Left colon (tissue), 2 donors: ENCODE measurements at places on chromosomes 11 and 22.

GRCh38 chr22:20395907-20396287 is 1.9 kb downstream of the ZNF74 start:
- no peak for DNase-seq

DNA sequence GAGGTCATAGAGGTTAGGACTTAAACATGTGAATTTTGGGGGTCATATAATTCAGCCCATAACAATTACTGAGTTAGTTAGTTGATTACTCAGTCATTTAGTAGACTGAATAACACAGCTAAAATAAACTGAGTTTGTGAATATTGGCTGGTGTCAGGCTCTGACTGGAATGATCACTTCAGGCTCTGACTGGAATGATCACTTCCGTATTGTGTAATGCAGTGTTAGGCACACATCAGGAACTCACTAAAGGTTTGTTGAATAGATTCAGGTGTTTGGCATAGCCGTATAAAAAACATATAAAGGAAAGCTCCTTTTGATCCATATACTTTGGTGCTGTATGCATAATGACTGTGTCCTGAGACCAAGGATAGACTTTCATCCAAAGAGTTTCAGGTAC is 610.5 kb downstream of the INSC start:
- DNase-seq: no peak

GRCh38 chr11:77106321-77106720 is 3.7 kb downstream of the OMP start:
- peak; percentile 61 for DNase-seq

- DNase-seq: no peak
Observed at GRCh38 chr11:16193897-16194381, 162.4 kb downstream of the SOX6 start.

DNA sequence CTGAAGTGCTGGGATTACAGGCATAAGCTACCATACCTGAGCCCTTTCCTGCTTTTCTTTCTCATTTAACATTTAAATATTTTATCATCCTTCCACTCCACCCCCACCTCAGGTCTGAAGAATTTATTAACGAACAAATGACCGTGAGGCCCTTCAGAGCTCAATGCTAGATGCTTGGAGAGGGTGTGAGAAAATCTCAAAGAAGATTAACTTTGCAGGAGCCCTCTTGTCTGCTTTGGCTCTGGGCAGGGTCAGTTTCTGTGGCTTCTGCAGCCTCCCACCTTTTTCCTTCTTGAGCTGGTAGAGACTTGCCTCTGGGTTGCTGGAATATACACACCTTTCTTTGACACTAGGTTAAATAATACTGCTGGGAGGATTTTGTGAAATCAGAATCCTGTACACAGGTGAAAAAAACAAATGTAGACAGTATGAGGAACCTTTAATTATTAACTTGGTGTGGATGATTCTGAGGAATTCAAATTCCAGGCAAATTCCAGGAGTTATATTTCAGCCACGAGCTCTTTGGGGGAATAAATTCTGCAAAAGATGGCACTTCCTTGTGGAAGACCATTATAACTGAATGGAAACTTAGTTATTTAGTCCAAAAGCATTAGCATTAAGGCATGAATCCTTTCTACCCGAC is 3.4 kb upstream of the ZBTB44 start:
- no peak for DNase-seq

GRCh38 chr11:76250520-76251225 is 44.4 kb upstream of the WNT11 start:
- no peak for DNase-seq

GRCh38 chr11:134349109-134349801 is 17.5 kb downstream of the GLB1L2 start:
- no peak for DNase-seq

DNA sequence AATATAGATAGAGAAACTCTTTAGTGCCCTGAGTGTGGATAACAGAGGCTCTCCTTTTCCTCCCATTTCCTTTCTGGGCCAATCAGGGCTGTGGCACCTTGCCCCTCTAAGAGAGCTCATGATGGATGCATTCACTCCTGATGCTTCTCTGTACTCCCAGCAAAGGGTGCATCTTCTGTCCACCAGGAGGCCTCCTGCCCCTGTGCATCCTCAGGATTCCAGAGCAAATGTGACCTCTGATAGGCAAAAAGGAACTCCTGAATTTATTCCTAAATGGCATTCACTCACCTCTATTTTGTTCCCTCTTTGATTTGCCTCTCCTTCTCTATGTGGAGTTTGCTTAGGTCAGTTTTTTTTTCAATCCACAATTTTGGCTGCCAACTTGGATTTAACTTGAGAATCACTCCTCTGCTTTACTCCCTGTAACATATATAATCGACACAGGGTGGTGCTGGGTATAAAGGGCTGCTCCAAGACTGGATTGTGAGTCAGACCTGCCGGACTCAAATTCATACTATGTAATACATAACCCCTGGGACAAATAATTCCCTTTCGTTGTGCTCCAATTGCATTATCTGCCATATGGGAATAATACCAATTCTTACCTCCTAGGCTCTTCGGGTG is 1.1 kb upstream of the MRGPRX4 start:
- DNase-seq: no peak

DNA sequence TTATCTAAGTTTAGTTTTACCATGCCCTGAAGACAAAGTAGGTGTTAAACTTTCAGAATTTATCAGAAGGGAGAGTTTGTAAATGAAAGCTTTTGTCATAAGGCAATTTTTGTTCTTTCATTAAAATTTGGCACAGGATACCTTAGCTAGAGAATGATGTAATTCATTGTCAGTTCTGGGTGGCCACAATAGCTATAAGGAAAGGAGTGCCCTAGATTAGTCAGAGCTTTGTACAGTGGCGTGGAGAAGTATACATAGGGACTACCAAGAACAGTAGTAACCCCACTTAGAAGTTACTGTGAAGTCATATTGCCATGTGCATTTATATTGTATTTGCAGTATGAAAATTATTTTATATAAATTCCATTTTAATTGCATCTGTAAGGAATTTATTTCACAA is 126.3 kb upstream of the CARD18 start:
- DNase-seq: no peak

DNA sequence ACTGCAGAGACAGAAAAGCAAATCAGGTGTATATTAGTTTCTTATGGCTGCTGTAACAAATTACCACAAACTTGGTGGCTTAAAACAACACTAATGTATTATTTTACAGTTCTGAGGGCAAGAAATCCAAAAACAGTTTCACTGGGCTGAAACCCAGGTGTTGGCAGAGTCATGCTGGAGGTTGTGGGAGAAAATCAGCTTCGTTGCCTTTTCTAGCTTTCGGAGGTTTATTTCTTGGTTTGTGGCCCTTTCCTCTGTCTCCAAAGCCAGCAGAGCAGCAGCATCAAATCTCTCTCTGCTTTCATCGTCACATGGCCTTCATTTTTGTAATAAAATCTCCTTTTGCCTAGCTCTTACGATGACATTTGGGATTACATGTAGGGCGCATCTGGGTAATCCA is 33.0 kb upstream of the OR6M1 start:
- no peak for DNase-seq

DNA sequence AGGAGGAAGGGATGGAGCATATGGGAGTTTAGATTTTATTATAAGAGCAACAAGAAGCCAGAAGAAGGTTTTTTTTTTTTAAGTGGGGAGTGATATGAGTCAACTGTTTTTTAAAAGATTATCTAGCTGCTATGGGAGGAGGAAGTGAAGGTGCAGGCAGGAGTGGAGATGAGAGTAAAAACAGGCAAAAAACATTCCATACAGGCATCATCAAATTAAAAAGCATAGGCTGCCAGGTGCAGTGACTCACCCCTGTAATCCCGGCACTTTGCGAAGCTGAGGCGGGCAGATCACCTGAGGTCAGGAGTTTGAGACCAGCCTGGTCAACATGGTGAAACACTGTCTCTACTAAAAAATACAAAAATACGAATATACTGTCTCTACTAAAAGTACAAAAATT is 368.4 kb upstream of the MTNR1B start:
- no peak for DNase-seq

DNA sequence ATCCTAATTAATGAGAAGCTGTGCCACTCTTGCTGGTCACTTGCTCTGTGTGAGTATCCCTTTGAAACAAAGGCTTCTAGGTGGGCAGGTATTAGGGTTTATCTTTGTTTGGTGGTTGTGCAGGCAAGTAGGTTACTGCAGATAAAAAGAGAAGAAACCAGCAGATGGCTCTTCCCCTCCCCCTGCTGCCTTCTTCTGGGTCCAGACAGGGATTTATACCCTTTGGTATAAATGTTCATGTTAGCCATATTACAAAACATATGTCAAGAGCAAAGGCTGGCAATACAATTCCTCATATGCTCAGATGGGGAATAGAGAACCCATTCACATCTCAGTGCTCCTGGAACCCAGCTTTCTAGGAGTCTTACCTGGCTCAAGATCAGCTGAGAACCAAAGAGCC is 109.9 kb downstream of the NAV2 start:
- DNase-seq: no peak

- no peak for DNase-seq
Observed at GRCh38 chr11:76794371-76795289, 11.5 kb downstream of the TSKU start.

DNA sequence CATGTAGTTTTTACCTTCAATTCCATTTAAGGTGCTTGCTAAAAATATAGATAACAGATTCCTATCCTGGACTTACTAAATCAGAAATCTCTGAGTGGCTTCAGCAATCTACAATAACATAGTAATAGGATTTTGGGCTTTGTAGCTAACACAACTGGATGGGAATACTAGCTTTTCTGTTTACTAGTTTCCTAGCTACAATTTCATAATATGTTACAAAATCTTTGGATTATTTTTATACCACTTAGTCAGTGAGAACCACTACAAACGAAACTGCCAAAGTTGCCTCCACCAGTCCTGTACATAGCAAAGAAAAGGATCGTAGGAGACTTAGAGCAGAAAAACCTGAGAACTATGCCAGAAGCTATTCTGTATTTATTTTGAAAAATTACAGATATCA is 87.7 kb upstream of the ANO3 start:
- DNase-seq: no peak

- no peak for DNase-seq
Observed at GRCh38 chr11:64814712-64815187, 4.4 kb upstream of the MEN1 start.

- DNase-seq: peak; percentile 62
Observed at GRCh38 chr11:62574363-62575071, 826 bp upstream of the EEF1G start.

GRCh38 chr11:76462317-76462716 is 17.5 kb downstream of the EMSY start:
- no peak for DNase-seq

DNA sequence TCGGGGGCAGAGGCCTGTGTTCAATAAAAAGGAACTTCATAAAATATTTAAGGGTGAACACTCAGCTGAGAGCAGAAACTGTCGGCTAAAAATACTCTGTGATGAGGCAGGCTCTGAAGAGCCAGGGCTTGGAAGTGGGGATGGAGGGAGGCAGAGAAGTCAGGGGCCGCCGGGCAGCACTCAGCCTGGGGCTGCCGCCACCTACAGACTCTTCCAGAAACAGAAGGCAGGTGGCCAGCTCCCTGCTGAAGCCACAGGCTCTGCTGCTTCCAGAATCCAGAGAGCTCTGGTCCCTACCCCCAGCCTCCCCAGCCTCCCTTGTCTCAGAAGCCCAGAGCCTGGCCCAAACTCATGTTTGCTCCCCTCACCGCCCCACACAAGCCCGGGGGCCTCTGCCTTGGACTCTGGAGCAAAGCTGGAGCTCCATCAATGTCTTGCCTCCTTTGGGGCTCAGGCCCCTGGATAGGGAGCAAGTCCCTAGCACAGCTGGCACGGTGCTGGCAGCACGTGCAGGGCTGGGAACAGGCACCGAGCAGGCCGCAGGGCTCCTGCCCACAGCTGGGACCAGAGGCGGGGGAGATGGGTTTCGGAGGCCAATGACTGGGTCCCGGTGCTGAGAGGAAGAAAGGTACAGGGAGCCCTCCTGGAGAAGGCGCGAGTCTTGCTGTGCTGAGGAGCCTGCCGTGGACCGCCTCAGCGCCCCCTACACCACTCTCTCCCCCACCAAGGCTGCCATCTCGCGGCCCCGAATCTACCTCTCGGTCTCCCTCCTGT is 8.2 kb downstream of the LRFN4 start:
- no peak for DNase-seq

GRCh38 chr11:113806406-113806805 is 26.8 kb downstream of the CLDN25 start:
- no peak for DNase-seq

- DNase-seq: no peak
Observed at GRCh38 chr22:23530106-23530505, 50.0 kb downstream of the IGLL1 start.

GRCh38 chr11:130099356-130099755 is 29.7 kb downstream of the APLP2 start:
- DNase-seq: no peak

DNA sequence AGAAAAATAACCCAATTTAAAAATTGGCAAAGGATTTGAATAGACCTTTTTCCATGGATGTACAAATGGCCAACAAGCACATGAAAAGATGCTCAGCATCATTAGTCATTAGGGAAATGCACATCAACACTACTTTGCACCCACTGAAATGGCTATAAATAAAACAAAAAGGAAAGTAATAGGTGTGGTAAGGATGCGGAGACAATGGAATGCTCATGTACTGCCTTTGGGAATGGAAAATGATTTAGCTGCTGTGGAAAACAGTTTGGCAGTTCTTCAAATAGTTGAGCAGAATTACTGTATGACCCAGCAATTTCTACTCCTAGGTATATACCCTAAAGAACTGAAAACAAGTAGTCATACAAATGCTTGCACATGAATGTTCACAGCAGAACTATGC is 37.4 kb downstream of the LARGE2 start:
- DNase-seq: no peak

- no peak for DNase-seq
Observed at GRCh38 chr11:20061776-20062175, 98.5 kb downstream of the DBX1 start.

- no peak for DNase-seq
Observed at GRCh38 chr11:116109228-116109627, 605.0 kb upstream of the CADM1 start.

DNA sequence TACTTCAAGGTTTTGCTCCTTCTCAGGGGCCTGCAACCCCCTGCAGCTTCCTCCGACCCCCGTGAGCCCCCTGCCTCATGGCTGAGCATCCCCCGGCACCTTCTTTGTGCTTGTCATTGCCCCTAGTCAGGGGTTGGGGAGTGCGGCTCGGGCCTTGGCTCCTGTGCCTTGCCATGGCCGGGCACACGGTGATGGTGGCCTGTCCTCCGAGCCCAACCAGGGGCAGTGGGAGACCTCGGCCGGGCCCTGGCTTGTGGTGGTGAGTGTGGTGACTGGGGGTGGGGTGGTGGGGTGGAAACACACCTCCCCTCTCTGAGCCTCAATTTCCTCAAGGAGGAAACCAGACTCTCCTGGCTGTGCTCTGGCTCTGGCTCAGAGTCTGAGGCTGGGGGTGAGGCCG is 1.5 kb upstream of the MRGPRG start:
- DNase-seq: no peak

GRCh38 chr11:103862094-103862801 is 174.2 kb upstream of the DDI1 start:
- no peak for DNase-seq

DNA sequence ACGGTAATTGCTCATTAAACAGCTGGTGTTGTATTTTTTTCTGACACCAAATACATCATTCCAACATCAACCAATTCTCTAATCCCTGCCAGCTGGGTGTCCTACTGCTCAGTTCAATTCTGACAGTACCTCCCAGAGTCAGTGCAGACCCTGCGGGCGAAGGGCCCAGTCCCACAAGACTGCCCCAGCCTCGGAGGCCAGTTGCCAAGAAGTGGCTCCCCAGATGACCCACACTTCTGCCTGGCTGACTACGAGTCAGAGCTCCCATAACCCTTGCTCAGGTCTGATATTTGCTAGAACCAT is 147.2 kb downstream of the CTTN start:
- DNase-seq: no peak
